Muscle of leg (tissue), 16 donors: ENCODE measurements at places on chromosomes 5 and 9. TPM values are rescaled to one million over a fixed set of nuclear protein-coding genes. Genes with fewer than 3 reads are reported as not detected.

DNA sequence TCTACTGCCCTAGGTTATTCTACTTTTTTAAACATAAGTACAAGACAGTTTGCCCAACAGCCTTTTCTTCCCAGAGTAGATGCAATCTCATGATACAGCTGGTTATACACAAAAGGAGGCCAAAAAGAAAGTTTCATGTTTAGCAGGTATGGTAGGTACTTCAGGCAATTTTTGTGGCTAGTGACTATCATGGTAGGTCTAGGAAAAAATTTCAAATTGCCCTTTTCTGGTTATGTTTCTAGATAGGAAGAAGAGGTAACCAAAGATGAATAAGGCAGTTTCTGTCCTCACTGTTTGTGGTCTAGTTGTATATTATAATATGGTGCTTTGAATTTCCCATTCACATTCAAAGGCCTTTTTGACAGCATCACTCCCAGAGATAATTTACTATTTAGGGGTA is 19.7 kb downstream of the MEGF9 start:
- DNase-seq, result no peak

- DNase-seq, result peak; percentile 10
Measured at GRCh38 chr5:78269088-78269703, 25.3 kb downstream of the AP3B1 start.

DNA sequence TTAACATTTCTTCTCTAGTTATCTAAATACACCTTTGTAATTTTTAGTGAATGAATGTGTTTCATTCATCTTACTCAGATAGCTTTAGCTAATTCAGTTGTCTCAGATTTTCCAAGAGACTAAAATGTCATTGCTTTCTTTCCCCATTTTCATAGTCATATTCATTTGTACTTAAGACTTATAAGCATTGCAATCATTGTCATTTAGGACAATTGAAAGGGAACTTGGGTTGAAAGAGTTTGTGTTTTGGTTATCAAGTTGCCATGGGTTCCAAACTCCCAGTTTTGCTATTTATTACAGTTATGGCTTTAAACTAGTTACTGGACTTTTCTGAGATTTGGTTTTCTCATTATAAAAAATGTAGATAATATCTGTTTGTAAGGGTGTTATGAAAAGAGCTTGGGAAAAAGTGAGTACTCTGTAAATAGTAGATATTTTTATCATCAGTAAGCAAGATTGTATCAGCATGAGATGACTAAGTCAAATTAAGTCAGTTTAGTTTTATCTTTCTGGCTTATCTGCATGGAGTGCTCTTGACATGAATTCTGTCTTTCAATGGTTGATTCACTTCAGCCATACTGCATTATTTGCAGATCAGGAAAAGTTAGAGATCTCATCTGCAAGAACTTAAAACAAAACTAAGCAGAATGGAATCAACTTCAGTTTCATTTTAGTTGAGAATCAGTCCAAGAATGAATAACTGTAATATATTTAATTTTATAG is 107.5 kb downstream of the PBX3 start:
- no peak for DNase-seq

- peak; percentile 88 for DNase-seq
Measured at GRCh38 chr9:136105398-136106135, 10.5 kb upstream of the NACC2 start.

- peak; percentile 33 for DNase-seq
Measured at GRCh38 chr9:26537211-26537610, 355.4 kb downstream of the CAAP1 start.

DNA sequence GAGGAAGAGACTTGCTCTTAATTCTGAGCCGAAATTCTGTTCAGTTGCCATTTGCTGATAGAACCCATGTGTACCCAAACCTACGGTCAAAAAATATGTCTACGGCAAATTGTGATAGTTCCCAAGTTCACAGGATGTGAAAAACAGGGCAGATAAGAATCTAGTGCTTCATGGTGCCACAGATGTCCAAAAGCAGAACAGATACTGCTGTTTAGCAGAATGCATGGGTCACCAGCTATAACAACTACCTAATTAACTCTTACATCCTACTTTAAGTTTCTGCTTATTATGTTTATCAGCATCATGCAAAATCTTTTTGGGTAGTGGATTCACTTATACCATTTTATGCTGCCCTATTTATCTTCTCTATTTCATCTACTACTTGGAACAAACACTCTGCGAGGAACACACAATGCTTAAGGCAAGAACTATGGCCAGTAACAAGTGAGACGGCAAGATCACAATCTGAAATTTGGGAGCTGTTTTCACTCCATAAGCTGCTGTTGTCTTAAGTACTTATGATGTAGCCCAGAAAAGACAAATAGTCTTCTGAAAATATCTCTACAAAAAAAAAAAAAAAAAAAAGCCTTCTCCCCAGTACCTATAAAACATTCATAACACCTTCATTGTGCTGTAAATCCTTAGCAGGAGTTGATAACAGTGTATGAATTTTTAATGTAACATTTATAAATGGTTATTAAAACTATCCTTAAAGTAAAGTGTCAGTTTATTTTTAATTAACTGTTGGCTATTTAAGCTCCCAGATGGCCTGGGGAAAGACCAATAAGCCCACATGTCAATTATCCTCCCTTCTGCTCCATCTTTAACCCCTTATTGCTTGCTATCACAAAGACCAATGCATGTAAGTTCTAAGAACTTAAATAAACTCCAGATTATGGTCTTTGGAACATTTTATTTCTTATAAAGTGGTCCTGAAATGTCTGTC is 232.3 kb downstream of the TLR4 start:
- peak; percentile 61 for DNase-seq

DNA sequence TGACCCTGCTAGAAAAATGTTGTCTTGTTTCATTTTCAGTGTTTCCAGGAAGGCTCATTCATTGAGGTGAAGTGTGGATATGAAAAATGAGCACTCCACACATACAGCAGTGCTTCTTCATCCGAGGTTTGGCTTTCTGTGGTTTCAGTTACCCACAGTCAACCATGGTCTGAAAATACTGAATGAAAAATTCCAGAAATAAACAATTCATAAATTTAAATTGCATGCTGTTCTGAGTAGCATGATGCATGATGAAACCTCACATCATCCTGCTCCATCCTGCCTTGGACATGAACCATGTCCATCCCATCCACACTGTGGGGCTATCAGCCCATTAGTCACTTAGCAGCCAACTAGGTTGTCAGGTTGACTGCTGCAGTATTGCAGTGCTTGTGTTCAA is 10.4 kb upstream of the SLC45A2 start:
- peak; percentile 22 for DNase-seq

DNA sequence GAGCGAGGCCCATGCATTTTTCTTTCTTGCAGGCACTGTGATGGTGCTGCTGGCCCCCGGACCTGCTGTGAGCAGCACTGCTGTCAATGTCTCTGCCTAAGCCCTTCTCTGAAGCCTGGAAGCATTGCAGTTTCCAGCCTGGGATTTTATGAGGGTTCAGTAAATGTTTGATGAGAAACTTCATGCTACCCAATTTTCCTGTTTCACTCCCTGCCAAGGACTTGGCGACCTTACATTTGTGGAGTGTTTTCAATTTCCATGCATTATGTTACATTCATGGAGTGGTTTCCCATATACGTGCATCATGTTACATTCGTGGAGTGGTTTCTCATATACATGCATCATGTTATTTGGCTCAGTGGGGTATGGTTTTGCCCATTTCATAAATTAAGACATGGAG is 90.7 kb upstream of the PTCH1 start:
- no peak for DNase-seq

DNA sequence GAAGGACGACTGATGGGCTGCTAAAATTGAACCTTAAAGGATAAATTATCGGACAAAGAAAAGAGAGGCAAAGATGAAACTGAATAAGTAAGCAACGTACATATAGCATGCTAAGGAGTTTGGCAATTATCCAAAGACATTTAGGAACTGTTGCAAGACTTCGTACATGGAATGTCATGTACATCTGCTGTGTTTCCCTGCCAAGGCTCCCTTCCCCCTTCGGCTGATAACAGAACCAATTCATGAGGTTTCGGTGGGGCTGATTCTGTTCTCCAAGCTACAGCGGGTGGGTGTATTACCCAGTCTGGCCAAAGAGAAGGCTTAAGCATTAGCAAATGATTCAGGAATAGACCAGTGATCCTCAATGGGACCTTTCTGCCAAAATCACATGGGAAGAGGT is 190.9 kb upstream of the FREM1 start:
- DNase-seq, result peak; percentile 80

DNA sequence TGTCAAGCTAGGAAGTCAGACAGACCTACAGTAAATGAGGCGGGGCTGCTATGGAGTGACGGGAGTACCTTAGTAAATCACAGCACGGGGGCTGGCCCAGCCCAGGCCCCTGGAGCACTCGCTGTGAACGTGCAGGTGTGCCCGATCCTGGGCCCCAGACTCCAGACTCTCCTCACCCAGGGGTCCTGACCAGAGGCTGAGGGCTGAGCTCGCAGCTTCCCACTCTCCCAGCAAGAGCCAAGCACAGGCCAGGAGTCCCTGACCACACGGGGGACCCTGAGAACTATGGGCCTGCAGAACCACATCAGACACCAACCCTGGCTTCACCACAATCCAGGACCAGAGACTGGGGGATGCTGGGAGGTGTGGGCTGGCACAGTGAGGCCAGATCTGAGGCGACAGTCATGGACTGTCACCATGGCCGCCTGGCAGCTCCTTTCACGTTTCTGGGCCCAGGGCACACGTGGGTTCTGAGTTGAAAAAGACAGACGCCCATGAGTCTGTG is 73.4 kb downstream of the ADAMTS2 start:
- no peak for DNase-seq

DNA sequence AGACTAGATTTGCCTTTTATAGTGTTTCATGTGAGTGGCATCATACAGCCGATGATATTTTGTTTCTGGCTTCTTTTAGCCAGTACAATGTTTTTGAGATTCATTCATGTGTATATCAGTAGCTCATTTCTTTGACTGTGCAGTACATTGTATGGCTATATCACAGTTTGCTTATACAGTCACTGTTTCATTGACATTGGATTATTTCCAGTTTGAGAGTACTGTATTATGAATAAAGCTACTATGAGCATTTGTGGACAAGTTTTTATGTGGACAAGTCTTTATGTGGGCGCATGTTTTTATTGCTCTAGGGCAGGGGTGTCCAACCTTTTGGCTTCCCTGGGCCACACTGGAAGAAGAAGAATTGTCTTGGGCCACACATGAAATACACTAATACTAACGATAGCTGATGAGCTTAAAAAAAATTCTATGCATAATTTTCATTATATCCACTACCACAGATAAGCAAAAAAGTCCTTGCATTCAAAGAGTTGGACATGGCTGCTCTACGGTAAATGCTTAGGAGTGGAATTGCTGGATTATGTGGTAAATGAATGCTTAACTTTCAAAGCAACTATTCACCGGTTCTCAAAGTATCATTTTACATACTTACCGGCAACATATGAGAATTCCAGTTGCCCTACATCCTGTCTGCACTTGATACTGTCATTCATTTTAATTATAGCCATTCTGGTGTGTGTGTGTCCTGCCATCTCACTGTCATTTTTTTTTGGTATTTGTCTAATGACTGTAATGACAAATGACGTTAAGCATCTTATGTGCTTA is 177.8 kb downstream of the RGS3 start:
- no peak for DNase-seq

- no peak for DNase-seq
Measured at GRCh38 chr9:109182550-109182939, 15.5 kb upstream of the FRRS1L start.

The IFNA2 gene
- 0.09 TPM for total RNA-seq

The DAB2 gene
- 79.7 TPM for total RNA-seq
